ENCODE measurements at places on chromosomes 5 and 9.

DNA sequence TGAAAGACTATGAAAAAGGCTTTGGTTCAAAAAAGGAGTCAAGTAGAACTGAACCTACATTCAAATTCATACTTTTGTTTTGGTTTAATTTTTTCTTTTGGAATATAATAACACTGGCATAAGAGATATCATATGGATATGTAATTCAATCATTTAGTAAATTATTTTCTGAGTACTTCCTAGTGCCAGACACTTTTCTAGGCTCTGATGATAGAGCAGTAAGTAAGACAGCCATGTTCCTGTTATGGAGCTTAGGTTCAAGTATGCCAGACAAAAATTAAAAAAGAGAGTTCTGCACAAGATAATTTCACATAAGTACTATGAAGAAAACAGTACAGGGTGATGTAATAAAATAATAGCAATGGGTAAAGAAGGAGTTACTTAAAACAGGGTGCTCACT, 1074.0 kb downstream of the PTPRD start:
- no peak overlapping the region for H3K27ac ChIP-seq
- H3K36me3 ChIP-seq: no peaks in the 10 kb centered on the region
- H3K4me3 ChIP-seq: no peak overlapping the region
- H3K4me1 ChIP-seq: no peaks in the 10 kb centered on the region
- no peaks in the 10 kb centered on the region for H3K27me3 ChIP-seq

- H3K27me3 ChIP-seq: peaks cover 4% of the 10 kb centered on the region
- DNase-seq: no peak
- peak within 1 kb of the TSS; percentile 65 for H3K4me3 ChIP-seq
- no peaks in the 10 kb centered on the region for H3K36me3 ChIP-seq
Measured at GRCh38 chr9:137441289-137441934, at the start of gene ENTPD8. Gene ENTPD8 (minus strand): TSS chr9:137441357. CDS start chr9:137438285, 3,072 bp downstream.

DNA sequence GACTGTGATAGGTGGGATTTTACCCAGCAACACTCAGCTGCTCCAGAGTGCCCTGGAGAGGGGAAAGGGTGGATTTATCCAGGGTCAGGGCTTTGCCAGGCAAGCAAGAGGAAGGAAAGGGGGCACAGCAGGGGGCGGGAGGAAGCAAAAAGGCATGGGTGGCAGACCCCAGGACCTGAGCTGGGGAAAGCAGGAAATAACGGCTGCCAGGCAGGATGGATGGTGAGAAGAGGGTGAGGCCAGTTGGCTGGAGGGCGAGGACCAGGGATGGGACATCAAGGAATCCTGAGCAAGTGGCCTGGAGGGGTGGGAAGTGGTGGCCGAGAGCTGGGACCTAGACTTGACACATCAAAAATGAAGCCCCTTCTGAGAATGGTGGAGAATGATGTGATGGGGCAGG, 64.2 kb downstream of the DUSP1 start:
- DNase-seq: no peak
- H3K36me3 ChIP-seq: no peaks in the 10 kb centered on the region
- H3K27ac ChIP-seq: no peak overlapping the region
- H3K27me3 ChIP-seq: no peaks in the 10 kb centered on the region

- no peaks in the 10 kb centered on the region for H3K4me1 ChIP-seq
- no peak overlapping the region for H3K27ac ChIP-seq
- H3K4me3 ChIP-seq: no peak overlapping the region
- no peaks in the 10 kb centered on the region for H3K27me3 ChIP-seq
- no peak for DNase-seq
Measured at GRCh38 chr5:168965638-168966037, 335.3 kb downstream of the SLIT3 start.

Data from thoracic aorta (tissue), 2 donors.